Left renal pelvis (tissue), 4 donors: ENCODE measurements at places on chromosomes 5 and 9.
A peak's percentile ranks its signal among the peaks of the same experiment; 100 is the strongest.

DNA sequence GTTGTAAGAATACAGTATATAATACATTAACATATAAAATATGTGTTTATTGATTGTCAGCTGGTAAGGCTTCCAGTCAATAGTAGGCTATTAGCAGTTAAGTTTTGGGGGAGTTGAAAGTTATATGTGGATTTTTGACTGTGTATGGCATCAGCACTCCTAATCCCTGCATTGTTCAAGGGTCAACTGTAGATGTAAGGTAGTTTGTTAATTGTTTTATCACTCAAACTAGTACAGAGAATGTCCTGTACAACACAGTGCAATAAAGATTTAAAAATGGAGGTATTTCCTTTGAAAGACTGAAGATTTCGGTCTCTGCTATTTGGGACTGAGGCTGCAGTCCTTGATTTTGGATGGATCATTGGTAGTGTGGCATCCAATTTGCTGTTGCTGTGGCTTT is 484.4 kb downstream of the KDM4C start:
- no peak for DNase-seq

DNA sequence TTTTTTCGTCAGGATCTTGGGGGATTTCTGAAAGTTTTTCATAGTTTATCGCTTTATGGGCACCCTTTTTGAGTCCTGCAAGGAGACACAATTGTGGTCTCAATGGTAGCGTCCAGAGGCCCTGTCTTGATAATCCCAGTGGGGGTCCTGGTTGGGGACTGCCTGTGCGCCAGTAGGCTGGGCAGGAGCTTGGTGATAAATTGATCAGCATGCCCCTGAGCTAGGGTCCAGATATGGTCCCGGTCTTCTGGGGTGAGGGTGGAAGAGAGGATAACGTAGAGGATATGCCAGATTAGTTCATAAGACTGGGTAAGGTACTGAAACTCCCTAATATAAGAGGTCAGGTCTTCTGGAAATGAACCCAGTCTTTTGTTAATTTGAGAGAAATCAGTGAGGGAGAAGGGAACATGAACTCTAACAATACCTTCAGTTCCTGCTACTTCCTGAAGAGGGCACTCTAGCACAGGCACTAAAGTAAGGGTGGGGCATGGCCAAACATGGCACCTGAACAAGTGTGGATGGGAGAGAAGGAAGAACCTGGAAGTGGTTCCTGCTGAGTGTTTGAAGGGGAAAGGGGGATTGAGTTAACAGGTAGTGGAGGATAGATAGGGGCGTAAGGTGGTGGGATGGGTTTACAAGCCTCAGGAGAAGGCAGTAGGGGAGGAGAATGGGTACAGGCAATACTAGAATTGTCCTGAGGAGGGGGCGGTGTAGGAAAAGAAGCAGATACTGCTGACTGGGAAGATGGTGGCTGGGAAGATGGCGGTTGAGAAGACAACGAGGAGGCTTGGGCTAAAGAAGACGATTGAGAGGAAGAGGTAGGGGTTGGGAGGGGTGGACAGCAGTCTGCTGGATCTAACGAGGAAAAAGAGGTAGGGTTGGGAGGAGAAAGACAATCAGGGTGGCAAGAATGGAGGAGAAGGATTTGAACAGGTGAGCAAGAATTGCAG is 33.8 kb upstream of the ANXA2R start:
- DNase-seq = no peak

DNA sequence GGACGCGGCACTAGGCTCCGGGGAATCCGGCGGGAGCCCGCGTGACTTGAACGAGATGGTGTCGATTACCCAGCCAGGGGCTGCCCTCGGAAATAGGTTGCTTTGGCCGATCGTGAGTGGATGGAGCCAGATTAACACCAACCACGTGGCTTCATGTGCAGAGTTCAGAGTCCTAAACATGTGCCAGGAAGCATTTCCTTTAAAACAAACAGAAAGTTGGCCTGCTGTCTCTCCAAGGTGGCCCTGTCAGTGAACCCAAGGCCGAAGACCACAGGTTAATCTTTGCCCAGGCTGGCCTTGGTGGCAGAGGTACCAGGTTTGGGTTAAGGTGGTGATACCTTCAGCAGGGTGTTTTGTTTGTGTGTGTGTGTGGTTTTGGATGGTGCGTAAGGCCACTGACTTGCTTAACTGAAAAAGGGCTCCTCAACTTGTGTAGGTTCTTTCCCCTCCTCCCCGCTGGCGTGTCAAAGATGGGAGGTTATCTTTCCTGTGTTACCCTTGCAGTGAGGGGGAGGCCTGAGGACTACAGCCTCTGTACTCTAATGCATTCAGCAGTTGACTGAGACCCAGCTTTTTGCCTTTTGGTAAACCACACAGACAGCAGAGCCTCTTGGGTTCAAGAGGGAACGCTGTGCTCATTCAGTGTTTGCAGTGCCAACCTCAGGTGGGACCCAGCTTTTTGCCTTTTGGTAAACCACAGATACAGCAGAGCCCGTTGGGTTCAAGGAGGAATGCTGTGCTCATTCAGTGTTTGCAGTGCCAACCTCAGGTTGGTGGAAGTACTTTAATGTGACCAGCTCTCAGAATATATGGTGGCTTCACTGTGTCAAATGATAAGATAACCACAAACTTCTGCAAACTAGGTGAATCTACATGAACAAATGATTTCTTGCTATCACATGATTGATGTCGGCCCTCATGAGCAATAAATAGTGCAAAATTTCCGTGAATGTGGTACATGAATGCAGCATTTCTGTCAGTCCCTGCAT is 1.4 kb downstream of the IQGAP2 start:
- no peak for DNase-seq

GRCh38 chr9:123925161-123925560 is 4.8 kb downstream of the DENND1A start:
- DNase-seq = no peak

DNA sequence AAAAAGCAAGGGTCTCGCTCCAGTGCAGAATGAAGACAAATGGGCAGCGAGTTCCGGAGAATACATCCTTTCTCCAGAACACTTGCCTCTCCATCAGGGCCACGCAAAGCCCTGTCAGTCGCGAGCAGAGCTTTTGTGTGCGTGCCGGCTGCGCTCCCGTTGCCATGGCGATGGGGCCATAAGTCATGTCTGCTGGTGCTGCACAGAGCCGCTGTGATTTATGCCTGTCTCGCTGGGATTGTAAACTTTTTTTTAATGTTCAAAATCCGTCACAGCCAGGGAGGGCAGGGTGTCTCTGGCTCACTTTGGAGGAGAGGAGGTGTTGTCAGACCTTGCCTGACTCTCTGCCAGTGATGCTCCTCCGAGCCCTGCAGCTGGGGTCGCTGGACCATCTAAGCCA is 272.7 kb downstream of the TRIM32 start:
- peak; percentile 15 for DNase-seq

DNA sequence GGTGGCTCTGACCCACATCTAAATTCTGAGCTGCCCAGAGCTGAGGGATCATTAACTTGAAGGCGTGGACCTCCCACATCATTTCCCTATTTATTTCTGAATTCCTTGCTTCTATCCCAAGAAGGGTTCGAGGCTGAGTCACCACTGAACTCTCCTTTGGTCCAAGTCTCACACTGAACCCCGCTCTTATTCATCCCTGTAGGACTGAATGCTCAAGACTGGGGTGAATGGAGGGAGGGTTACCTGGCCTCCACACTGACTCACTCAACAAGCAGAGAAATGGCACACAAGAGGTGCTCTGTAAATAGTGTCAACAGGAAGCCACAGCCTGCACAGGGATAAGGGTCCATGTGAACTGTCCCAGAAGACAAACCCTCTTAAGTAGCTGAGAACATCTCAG is 79.1 kb upstream of the FSTL4 start:
- DNase-seq = no peak

- DNase-seq = no peak
These were observed 4.9 kb upstream of the FYB1 start for GRCh38 chr5:39224196-39224761.
